ENCODE measurements at places on chromosomes 12 and 14. TPM values are rescaled to one million over a fixed set of nuclear protein-coding genes. Genes with fewer than 3 reads are reported as not detected.

DHRS2 gene
- 0.29 TPM for total RNA-seq

AQP2 gene
- total RNA-seq = not detected

SYCP3 gene
- 0.88 TPM for total RNA-seq

CCDC59 gene
- total RNA-seq = 48.3 TPM

CFAP73 gene
- total RNA-seq = not detected

VRTN gene
- not detected for total RNA-seq

TTC9 gene
- 0.29 TPM for total RNA-seq

SYT10 gene
- total RNA-seq = not detected

SCNN1A gene
- 0.36 TPM for total RNA-seq

ZDHHC22 gene
- total RNA-seq = not detected

PCK2 gene
- total RNA-seq = 26.2 TPM

OAS2 gene
- 8.3 TPM for total RNA-seq

MYH6 gene
- total RNA-seq = not detected

ADGRD1 gene
- 0.72 TPM for total RNA-seq

ESR2 gene
- total RNA-seq = not detected

ANO2 gene
- under 0.01 TPM for total RNA-seq

CLEC2B gene
- 11.5 TPM for total RNA-seq

All from osteoblast (primary cell).